ENCODE measurements at places on chromosomes 5 and 9.

GRCh38 chr5:93349613-93350012 lies 231.4 kb downstream of the NR2F1-AS1 start:
- no peak for DNase-seq

- DNase-seq: no peak
Measured at GRCh38 chr5:78997090-78997489, 12.0 kb upstream of the ARSB start.

- DNase-seq: no peak
Measured at GRCh38 chr5:125750861-125751186, 672.4 kb upstream of the GRAMD2B start.

- DNase-seq: no peak
Measured at GRCh38 chr5:156094001-156094400, 233.0 kb upstream of the SGCD start.

DNA sequence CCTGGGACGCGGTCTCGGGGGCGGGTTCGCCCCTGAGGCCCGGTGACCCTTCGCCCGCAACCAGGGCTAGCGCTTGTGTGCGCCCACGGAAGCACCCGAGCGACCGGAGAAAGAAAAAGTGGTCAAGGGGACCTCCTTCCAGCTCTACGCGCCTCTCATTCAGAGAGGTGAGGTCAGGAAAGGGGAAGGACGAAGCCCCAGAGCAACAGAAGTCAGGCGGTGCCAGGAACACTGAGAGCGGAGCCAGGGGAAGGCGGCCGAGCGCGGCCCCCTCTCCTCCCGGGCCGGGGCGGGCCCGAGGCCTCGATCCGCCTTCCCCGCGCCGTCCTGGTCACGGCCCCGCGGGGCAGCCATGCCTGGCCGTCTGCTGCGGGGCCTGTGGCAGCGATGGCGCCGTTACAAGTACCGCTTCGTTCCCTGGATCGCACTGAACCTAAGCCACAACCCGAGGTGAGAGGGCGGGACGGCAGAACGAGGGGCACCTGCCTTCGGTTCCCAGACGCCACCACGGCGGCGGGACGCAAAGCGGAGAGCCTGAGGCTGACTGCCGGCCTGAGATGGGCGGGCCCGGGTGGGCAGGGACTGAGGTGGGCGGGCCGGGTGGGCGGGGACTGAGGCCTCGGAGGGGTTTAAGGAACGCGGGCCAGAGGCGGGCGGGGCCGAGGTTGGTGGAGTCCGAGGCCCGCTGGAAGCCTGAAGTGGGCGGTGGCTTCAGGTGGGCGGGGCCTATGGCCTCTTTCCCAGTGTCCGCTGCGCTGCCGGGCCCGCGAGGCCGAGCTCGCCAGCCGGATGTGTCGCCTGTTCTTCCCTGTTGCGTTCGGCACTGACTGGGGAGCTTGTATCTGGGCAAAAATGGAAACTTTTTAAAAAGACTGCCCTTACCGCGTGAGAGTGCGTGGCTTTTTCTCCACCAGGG lies at the start of gene SETD9:
Gene SETD9, plus strand, starts transcription at position 303 of the 916 bp plus-strand sequence. Its CDS starts 50 bp downstream, at position 353.
- DNase-seq: peak; percentile 100

DNA sequence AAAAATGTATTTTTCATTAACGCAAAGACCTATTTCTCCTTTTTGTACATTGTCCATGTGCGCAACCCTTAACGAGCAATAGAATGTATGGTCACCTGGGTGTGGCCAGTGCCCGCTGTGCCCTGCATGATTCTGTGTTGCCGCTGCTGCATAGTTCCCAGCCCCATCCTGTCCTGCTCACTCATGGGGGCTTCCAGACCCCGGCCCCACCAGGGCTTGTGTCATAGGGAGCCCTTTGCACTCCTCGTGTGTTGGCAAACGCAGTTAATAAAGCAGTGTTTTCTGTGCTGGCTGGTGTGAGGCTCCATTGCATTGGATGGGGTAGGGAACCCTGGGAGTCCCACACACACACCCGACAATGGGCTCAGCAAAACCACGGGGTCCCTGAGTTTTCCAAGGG lies 49.7 kb downstream of the SAR1B start:
- DNase-seq: no peak

GRCh38 chr5:176630681-176631222 lies 277 bp downstream of the EIF4E1B start:
- no peak for DNase-seq

DNA sequence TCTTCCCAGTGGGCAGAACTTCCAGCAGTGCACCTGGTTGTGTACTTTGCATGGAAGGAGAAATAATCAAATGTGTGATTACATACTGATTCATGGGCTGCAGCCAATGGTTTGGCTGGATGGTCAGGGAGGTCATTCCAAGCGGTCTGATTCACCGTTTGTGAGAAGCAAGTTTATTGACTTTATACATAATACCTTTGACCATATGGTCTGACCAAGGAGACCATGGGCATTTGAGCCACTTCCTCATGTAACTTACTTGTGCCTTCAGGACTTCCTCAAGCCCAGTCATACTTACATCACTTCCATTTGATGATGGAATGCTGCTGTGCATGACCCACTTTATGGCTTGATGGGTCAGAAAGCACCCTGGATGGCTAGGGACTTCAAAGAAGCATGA lies 41.1 kb downstream of the DAP start:
- DNase-seq: no peak

- no peak for DNase-seq
Measured at GRCh38 chr5:142542078-142542477, 143.8 kb downstream of the FGF1 start.

GRCh38 chr9:73565833-73566465 lies 414.3 kb downstream of the ANXA1 start:
- no peak for DNase-seq

GRCh38 chr5:61232490-61233050 lies 70.3 kb upstream of the SMIM15 start:
- DNase-seq: no peak

GRCh38 chr5:139725073-139725830 lies 70.4 kb upstream of the PSD2 start:
- DNase-seq: no peak

DNA sequence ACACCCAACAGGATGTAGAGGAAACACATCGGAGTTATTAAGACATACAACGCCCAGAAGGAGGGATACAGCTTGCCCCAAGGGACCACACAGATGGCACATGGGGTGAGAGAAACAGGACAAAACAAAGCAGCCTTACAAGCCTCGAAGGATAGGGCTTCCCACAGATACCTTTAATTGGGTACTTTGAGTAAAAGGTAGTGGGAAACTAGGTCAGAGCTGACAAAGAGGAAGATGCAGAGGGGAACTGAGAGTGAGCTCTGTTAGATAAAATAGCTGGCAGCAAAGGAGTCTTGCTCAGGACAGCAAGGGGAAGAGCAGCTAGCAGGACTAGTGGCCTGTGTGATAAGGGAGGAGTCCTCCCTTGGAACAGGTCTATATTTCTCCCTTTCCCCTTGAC lies 48.2 kb downstream of the OTP start:
- no peak for DNase-seq

DNA sequence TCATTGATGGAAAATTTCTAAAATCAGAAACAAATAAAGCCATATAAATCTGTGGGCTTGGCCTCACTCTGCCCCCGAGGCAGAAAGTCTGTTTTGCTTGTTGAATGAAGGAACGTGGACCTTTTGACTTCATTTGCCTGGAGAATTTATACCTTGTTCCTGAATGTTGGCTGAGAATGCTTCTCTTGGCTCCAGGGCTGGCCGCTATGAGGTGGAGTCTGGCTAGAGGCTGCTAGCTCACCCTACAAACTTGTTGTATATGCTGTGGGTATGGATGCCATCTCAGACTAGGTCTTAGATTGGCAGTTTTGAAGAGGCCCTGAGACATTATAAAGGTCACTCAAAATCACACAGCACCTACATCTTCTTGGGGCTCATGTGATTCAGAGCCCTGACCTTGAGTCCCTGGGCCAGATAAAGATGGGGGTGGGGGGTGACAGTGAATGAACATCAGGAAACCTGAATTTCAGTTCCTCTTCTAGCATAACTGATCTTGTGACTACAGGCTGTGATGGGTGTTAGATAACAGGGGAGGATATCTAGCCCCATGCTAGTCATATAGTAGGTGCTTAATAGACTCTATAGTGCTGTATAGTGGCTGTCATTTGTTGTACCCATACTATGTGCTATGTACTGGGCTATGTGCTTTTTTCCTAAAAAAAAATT lies 2.8 kb downstream of the GM2A start:
- no peak for DNase-seq

DNA sequence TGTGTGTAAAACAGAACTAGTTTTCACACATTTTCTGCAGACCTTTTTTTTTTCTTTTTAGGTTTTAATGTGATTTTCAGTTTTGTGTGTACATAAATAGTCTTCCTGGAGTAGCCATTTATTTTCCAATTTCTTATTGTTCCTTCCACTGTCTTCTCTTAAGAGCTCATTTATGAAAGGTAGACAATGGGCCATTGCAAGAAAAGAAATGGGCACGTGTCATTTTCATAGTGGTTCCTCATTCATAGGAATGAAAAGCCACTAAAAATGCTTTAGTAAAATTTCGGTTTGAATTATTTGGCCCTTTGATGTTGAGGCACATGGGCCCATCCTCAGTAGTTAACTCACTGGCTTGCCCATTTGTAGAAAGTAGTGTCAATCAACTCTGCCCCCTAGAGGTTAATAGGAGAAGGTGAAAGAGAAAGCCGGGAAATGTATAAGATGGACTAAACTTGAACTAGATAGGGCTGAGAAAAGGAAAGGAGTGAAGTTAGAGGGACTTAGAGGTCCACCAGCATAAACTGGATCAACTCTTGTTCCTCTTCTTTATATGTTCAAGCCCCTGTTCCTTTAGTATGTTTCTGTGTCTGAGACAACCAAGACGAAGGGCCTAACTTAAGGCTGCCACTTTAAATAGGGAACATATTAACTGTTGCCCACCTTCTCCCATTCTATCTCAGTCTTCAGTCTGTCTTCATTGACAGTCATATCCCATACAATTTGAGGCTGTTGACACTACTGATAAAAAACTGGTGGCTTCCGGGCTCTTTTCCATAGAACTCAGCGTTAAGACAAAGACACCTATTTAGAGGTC lies 72.6 kb downstream of the SMARCA2 start:
- no peak for DNase-seq

DNA sequence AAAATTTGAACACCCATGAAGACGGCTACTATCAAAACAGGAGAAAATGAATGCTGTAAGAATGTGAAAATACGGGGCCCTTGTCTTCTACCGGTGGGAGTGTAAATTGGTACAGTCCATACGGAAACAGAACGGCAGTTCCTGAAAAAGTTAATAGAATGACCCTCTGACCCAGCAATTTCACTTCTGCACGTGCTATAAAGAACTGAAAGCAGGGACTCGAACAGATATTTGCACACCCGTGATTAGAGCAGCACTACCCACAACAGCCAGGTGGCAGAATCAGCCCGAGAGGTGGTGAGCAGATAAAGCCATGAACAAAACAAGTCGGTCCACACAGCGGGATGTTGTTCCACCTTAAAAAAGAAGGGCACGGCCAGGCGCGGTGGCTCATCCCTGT lies 22.6 kb upstream of the SLC12A7 start:
- DNase-seq: no peak

GRCh38 chr9:5982317-5982716 lies 33.1 kb downstream of the RANBP6 start:
- DNase-seq: no peak

DNA sequence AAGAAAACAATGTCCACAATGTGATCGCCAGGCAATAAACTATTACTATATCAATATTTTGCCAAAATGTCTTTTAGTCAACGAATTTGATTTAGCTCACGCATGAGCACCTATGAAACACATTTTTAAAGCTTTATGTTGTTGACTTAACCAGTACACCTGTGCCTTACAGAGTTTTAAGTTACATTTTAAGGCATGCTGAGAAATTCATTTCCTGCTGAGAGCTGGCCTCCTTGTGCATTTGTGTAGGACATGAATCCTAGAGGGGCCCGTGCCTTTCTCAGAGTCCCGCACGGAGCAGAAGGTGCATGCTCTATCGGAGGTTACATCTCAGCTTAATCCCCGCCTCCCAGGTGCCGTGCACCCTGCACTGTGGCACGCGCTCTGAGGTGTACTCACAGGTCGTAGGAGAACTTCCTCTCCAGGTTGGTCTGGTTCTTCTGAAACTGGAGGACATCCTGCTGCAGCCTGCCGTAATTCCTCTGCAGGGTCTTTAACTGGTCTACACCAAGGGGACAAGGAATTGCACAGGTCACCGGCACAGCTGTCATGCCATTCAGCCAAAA lies 53.2 kb downstream of the GOLM1 start:
- DNase-seq: no peak

DNA sequence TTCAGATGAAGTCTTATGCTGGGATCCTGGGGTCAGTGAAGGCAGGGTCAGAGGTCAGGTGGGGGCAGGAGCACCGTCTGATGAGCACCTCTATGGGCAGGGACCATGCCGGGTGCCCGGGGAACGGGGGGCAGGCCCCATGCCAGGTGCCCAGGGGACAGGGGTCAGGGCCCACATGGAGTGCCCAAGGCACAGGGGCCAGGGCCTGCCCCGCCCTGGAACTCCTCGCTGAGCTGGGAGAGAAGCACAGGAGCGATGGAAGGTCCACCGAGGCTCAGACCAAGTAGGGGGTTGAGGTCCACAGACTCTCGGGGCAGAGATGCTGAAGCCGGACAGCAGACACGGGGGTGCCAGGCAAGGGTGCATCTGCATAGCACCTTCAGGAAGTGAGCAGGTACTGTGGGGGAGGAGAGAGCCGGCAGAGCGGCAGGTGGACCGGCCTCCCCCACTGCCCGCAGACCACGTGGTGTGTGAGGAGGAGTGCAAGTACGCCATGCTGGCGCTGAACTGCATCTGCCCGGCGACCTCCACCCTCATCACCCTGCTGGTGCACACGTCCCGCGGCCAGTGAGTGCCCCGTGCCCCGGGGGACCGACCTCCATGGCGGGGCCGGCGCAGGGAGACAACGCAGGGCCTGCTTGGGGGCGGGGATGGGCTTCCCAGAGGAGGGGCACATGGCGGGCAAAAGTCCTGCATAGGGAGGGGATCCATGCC lies 67.7 kb downstream of the KCNT1 start:
- DNase-seq: no peak

- DNase-seq: no peak
Measured at GRCh38 chr5:124052201-124052600, 540.2 kb downstream of the CSNK1G3 start.

GRCh38 chr9:129173296-129174101 lies 4.6 kb downstream of the IER5L start:
- no peak for DNase-seq

DNA sequence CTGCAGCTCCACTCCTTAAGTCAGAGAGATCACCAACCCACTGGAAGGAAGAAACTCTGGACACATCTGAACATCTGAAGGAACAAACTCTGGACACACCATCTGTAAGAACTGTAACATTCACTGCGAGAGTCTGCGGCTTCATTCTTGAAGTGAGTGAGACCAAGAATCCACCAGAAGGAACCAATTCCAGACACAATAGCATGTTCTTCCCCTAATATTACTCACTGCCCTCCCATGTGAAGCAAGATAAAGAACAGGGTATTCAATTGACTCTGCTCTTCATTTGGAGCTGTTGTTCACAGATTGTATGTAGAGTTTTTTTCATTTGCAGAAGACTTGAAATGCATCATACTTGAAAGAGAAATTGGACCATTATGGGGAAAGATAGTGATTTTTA lies 10.8 kb downstream of the SAXO1 start:
- DNase-seq: no peak

GRCh38 chr5:135593886-135594285 lies 15.1 kb upstream of the CXCL14 start:
- no peak for DNase-seq

GRCh38 chr9:9319007-9319406 lies 1293.8 kb downstream of the PTPRD start:
- DNase-seq: no peak

GRCh38 chr5:10946050-10946449 lies 185.0 kb upstream of the DAP start:
- DNase-seq: no peak

GRCh38 chr5:142421228-142421617 lies 96.4 kb upstream of the SPRY4 start:
- no peak for DNase-seq

GRCh38 chr5:89421035-89421434 lies 538.1 kb upstream of the MEF2C start:
- DNase-seq: no peak
